ENCODE measurements at places on chromosomes 5 and 9. TPM values are rescaled to one million over a fixed set of nuclear protein-coding genes. Genes with fewer than 3 reads are reported as not detected.

DNA sequence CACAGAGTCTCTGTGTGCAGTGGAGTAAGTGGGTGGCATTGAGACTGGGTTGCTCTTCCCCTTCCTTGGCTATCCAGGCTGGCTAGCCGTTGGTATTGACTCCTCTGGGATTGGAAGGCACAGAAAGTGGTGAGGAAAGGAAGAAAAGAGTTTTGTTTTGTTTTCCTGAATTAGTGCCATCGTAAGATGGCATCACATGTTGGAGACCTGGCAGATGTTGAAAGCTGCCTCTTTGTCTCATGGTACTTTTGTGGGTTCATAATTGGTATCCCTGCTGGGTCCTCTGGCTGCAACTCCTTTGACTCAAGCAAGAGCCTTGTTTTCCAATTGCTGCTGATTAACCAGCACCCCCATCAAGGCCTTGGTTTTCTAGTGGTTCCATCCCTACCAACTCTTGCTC is 293.8 kb downstream of the PDE4D start:
- no peak for DNase-seq

DNA sequence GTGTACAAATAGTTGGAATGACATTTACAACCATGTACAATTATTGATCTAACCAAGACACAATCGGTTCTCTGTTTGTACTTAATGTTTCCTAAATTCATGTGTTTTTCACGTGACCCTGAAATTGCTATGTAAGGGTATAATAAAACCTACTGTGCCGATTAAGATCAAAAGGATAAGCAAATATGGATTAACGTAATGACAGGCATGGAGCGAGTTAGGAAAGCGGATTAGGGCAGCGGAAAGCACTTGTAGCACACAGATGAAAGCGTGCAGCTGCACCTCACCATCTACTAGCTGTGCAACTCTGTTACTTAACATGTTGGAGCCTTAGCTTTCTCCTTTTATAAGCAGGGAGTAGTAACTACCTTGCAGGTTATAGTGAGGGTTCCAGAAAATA is 38.3 kb upstream of the ZFYVE16 start:
- no peak for DNase-seq

DNA sequence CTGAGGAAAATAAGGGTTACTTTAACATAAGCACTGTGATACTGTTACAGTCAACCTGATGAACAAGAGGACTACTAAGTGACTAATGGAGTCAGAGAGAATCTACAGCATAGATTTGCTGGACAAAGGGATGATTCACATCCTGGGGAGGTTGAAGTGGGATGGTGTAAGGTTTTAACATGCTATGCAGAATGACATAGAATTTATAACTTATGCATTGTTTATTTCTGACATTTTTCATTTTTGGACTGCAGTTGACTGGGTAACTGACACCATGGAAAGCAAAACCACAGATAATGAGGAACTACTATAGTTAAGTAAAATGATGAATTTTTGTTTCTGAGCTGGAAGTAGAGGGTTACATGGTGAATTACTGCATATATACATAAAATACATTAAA is 389.2 kb downstream of the MAT2B start:
- DNase-seq: no peak

DNA sequence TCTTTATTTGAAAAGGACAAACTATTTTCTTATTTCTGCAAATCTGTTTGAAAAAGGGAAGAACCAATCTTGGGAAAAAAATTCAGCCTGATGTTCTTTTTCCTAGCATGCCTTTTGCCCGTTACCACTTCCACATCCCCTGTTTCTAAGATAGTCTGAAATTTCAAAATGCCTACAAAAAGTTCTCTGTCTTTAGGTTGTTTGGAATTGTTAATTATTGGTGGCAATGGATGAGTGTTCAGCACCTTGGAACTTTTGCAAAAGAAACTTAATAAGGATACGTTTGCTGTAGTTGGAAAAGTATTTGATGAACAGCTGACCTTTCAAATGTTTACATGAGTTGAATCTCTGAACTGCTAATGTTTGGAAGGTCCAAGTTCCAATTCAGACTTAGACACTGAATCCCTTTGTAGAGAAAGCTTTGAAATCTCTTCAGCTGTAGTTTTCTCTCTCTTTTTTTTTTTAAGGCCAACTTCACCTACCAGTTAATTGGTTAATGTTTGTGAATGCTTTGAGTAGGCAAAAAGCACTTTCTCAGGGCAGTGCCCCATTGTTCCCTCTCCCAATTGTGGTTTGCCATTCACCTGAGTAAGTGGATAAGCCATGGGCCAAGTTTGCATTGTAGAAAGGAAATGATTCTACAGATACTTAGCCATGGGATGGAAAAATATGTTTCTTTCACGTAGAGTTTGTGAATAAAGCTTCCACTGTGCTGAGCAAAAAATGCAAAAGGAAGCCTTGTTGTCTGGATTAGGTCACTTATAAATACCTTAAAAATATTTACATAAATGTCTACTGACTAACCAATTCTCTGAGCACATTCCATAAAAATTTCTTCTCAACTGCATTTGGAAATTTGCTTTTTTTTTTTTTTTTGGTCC is 156.4 kb upstream of the ELL2 start:
- no peak for DNase-seq

DNA sequence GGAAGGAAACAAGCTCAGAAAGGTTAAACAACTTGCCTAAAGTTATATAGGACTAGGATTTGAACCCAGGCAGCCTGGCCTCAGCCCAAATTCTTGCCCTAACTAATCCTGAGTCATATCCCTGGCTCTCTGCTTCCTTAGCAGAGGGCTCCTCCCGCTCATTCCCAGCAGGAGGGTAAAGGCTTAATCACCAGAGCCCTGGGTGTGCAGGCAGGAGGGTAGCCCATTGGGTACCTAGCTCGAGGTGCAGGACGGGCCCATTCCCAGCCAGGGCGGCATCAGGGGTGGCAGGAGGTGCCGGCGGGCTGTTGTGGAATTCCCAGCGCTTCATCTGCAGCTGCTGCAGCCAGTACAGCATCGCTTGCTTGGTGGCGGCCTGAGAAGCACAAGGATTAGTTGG is 3.9 kb downstream of the TBC1D2 start:
- DNase-seq: no peak

DNA sequence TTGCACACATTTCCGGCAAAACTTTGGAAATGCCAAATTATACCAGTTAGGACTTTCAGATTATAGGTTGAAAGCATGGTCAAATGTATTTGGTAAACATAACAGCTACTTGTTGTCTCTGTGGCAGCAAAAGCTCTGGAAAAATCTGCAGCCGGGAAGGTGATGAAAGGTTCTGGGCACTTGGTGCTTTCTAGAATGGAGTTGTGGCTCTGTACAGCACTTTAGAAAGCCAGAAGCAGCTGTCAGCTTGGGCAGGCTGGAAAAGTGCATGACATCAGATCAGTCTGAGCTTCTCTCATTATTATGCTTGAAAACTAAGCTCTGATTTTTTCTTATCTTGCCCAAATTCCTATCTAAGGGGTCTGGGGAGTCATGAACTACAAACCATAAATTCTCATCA is 118.6 kb upstream of the MAST4 start:
- no peak for DNase-seq

DNA sequence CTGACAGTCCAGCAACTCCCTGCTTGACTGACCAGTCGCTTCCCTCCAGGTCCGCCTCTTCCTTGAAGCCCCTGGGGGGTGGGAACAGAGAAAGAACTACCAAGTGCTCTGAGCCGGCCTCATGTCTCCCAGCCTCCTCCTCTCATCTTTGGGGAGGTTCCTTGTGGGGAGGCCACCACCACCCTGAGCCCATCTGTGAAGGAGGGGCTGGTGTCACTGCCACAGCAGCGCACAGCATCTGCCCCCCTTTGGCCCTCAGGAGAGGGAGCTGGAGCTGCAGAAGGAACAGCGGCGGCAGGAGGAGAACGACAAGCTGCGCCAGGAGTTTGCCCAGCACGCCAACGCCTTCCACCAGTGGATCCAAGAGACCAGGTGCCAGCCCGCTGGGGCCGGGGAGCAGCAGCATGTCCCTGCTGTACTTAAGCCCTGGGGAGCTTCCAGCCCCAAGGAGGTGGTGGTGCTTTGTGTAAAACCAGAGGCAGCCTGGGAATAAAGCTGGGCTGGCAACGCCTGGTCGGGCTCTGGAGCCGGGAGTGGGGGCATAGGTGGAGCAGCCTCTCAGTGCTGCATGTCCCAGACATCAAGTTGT is 29.4 kb downstream of the DYNC2I2 start:
- DNase-seq: no peak

- no peak for DNase-seq
These were observed 406.8 kb downstream of the CCDC171 start for GRCh38 chr9:15959663-15960062.

- no peak for DNase-seq
These were observed 3.0 kb downstream of the CORO2A start for GRCh38 chr9:98189412-98189811.

DNA sequence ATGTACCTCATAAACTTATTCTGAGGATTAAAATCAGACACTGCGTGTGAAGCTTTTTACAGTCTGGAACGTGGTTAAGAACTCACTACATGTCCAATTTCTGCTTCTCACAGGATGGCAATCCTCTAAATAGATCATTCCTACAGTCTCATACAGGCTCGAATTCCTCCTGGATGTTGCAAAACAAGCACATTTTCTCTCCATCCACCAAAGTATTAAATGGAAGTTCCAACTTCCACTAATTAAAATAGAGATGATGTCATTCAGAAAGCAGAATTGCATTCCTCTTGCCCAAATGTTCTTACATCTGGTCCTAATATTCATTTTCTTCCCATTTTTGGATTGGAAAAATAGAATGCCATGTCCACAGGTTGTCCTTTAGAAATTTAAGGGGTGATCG is 145.5 kb upstream of the PCA3 start:
- DNase-seq: no peak

DNA sequence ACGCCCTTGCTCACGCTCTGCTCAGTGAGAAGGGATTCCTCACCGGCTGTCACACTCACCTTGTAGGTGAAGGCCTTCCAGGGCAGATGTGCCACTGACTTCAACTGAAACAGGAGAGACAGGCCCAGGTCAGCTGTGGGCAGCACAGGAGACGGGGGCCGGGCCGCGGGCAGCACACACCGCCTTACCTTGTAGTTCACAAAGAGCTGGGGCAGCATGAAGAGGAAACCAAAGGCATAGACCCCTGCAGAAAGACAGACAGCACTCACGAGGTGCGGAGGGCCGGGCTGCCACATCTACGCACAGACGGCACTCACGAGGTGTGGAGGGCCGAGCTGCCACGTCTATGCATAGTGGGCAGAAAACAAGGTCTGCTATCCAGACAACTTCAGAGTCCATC is 23.3 kb downstream of the CLPTM1L start:
- DNase-seq: no peak

DNA sequence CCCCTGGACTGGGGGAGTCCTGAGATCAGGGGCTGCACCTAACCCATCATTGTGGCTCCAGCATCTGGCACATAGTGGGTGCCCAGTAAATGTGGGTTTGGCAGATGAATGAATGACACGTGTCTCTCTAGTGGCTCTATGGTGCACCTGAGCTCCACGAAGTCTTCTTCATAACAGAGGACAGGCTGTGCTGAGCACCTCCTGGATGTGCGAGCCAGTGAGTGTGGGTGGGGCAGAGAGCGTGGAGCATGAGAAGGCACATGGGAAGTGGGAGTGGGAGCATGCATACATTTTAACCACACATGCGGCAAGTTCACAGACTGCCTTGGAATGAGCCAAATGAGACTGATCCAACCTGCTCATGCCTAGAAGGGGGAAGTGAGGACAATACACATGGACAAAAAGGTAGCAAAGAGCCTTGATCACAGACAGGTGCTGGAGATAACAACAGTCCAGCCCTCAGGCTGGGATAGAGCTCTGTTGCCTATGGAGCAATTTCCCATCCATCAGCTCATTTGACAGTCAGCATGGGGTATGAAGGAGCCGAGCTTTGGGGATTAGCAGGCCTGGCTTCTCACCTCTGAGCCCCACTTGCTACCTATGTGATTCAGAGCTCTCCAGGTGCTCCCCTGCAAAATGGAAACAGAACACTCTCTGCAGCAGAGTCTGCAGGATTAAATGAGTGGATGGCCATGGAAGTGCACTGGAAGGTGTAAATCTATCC is 76.2 kb upstream of the TBC1D2 start:
- DNase-seq: no peak

DNA sequence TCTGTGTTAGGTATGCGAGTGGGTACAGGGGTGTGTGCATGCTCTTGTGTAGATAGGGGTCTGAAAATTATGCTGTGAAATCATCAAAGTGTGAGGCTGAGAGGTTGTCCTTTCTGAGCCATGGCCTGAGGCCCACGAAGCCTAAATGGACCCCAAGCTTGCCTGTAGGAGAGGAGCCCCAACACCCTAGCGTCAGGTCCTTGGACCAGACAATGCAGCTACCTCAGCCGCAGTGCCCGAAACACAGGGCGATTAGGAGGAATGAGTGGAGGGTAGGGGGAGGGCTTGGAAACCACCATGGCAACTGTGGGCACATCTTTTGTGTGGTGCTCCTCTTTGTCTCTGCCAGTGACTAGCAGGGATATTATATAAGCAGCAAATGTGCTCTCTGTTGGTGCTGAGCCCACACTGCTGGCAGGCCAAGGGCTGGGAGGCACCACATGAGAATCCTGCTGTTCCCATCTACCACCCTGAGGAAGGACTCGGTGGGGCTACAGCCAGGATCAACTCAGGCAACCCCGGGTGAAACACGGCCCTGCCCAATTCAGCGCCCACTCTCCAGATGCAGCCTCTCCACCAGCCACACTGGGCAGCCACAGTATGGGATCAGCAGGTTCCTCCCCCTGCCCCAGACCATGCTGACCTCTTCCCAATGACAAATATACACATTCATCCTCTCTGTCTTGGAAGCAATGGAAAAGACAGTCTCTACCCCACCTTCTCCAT is 84.6 kb upstream of the FSTL4 start:
- no peak for DNase-seq

DNA sequence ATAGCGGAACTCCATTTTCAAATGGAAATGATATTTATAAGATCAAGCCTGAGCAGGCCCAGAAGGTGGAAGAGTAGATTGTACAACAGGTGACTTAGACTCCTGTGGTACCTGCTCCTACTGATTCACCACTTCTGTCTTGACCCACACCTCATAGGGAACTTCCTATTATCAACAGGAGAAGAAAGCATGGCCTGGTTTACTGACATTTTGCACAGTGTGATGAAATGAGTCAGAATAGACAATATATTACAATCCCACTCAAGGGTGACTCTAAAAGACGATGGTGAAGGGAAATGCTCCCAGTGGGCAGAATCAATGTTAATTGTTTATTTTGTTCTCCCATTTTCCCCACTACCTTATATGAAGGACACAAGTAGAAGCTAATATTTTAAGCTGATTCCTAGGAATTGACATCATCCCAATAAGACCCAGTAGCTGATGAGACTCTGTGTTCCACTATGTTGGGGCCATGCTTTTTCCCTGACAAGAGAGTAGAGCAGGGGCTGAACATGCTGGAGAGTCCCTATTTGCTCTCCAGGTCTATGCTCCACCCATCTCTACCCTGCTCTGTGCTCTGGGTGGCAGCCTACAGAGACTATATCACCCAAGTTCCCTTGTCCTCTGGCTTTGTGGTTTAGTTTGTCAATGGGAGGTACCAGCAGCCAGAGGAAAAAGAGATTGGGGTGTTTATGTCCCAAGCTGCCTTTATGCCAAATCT is 163.4 kb upstream of the FSTL4 start:
- DNase-seq: no peak

LCN9 gene
- total RNA-seq: not detected

IFNK gene
- total RNA-seq: not detected

RORB gene
- total RNA-seq: 1.7 TPM

PRRT1B gene
- not detected for total RNA-seq

All from thyroid gland (tissue), 4 donors.